ENCODE measurements at places on chromosomes 7 and 10. TPM values are rescaled to one million over a fixed set of nuclear protein-coding genes. Genes with fewer than 3 reads are reported as not detected.
A peak's percentile ranks its signal among the peaks of the same experiment; 100 is the strongest.

- no peak for DNase-seq
Observed at GRCh38 chr10:71392791-71393781, 3.6 kb upstream of the CDH23 start.

GRCh38 chr10:103333934-103334520 lies 16.9 kb downstream of the PCGF6 start:
- no peak for DNase-seq

- DNase-seq = no peak
Observed at GRCh38 chr10:82208726-82209125, 333.7 kb downstream of the NRG3 start.

DNA sequence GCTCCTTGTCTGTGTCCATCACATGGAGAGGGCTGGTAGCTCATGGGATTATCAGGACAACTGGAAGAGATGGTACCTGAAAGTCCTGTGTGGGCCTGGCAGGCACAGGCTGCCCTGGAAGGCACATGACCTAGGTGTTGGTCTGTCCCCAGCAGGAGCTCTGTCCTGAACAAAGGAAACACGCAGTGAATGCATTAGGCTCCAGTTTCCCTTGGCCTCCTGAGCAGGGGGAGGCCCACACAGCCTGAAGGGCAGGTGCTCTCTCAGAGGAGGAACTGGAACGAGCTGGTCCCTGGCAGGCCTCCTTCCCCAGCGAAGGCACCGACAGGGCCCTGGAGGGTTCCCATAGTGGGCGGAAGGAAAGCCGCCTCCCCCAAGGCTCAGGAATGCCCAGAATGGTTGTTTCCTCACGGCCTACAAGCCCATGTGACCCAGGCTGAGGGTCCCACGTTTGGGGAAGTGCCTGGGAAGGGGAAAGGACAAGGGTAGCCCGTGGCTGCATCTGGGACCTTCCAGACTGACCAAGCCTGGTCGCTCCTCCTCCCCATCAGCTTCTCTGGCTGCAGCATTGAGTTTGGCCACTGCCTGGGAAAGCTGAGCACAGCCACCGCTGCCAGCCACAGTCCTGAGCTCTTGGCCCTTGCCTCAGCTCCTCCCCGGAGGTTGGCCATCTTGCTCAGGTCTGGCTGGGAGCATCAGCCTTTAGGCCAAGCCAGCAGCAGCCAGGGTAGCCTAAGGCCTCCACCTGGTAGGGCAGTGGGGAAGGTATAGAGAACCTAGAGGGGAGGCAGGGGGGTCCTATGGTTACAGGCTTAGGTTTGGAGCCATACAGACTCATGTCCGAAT lies 21.8 kb downstream of the CXCL12 start:
- no peak for DNase-seq

DNA sequence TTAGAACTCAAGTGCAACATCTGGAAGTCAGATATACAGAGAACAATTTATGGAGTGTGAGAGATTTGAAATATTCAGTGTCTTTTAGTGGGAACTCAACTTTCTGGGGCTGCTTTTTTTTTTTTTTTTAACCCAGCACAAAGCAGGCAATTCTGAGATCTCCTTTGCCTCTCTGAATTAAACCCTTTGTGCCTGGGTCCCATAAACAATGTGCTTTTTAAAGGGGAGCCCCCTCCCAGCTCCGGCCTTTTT lies 146.8 kb downstream of the CELF2 start:
- no peak for DNase-seq

- DNase-seq = no peak
Observed at GRCh38 chr7:69374044-69374425, 224.2 kb upstream of the AUTS2 start.

- DNase-seq = no peak
Observed at GRCh38 chr7:15678653-15679052, 7.8 kb downstream of the MEOX2 start.

DNA sequence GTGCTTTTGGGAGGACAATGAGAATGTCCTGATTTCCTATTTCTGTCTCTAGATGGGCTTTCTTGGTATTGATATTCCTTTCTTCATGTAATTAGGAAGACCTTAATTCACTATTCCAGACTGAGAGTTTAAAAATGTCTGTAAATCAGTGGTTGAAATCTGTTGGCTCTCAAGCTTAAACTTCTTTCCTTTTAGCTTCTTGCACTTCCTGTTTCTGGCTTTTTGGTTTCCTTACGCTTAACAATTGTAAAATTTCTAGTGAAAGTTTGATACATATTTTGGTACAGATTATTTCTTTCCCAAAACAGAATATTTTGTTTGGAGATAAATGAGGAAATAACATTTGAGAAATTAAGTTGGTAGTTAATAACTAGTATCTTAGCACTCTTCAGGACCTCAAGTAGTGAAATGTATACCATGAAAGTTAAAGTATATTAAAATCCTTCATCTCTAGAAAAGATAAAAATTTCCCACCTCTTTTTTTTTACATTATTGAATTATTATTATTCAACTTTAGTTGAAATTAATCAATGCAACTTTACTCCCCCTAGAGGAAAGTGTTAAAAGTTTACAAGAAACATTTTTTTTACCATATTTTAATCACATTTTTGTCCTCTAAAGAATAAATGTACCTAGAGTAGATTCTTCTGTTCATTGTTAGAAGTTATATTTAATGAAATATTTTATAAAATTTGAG lies 137.2 kb downstream of the PHTF2 start:
- no peak for DNase-seq

DNA sequence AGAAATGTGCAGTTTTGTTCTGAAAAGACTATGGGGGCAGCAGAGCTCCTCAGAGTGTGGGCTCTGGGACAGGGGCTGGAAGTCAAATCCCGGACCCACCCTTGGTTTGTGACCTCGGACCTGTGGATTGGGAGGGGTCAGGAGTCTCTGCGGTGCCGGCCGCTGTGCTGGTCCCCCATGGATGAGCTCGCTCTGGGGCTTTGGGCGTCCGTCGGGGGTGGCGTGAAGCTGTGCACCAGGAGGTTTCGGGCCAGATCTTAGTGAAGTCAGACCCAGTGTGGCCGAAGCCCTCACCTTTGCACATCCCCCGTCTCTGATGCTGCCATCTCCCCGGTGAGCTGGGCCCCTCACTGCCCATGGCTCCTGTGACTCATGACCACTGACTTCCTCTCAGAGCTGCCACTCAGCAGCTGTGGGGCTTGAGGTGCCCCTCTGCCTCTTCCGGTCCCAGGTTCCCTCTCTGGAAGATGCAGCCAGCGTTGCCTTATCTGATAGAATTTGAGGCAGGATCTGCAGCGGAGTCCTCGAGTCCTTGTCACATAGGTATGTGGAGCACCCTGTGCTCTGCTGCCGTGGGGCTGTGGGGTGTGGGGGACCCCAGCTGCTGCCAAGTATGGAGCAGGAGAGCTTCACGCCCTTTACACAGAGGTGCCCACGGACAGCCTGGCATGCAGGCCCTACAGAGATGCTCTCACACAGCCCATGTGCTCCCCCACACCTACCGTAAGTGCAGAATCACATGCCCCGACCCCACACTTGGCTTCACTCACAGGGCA lies 11.4 kb upstream of the SCART1 start:
- no peak for DNase-seq

DNA sequence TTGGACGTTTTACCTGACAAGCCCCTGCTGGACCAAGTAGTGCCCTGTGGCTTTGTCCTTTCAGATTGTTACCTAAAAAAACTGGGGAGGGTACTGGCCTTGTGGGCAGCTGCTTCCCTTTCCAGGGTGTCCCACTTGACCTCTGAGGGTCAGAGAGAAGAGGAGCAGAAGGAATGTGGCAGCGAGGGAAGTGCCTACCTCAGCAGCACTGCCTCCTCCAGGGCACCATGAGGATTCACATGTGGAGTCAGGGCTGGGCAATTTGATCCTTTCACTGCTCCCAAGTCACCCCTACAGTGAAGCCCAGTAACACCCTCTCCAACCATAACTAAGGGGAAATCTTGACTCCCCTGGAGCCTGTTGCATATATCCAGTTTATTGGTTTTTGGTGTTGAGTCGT lies 64.6 kb downstream of the ITGB1 start:
- DNase-seq = no peak

DNA sequence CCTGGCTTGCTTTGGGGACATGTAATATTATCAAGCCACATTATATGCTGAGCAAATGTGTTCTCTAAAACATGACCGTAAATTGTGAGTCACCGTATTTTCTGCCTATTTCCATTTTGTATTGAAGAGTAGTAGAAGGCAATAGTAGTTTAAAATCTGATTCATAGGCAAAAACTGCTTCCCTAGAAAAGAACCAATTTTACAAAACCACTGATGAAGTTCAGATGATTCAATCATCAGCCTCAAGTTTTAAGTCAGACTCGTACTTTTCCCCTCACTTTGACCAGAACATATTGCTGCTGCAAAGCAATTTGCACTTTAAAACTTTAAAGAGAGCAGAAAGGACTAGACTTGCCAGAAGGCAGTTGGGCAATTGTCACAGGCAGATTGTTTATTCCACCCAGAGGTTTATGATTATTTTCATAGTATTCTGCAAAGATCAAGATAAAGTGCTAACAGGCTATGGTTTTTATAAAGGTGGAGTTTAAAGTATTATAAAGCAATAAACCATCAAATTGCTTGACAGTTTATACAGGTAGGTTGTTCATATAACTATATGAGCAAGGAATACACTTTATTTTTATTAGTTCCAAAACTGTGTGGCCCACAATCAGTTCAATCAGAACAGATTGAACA lies 168.2 kb downstream of the ETV1 start:
- no peak for DNase-seq

GRCh38 chr7:92421676-92422435 lies 25.4 kb upstream of the GATAD1 start:
- DNase-seq = no peak

- DNase-seq = no peak
Observed at GRCh38 chr7:70634071-70634470, 497.9 kb upstream of the GALNT17 start.

GRCh38 chr10:102399217-102400021 lies 3.9 kb downstream of the NFKB2 start:
- peak; percentile 42 for DNase-seq

DNA sequence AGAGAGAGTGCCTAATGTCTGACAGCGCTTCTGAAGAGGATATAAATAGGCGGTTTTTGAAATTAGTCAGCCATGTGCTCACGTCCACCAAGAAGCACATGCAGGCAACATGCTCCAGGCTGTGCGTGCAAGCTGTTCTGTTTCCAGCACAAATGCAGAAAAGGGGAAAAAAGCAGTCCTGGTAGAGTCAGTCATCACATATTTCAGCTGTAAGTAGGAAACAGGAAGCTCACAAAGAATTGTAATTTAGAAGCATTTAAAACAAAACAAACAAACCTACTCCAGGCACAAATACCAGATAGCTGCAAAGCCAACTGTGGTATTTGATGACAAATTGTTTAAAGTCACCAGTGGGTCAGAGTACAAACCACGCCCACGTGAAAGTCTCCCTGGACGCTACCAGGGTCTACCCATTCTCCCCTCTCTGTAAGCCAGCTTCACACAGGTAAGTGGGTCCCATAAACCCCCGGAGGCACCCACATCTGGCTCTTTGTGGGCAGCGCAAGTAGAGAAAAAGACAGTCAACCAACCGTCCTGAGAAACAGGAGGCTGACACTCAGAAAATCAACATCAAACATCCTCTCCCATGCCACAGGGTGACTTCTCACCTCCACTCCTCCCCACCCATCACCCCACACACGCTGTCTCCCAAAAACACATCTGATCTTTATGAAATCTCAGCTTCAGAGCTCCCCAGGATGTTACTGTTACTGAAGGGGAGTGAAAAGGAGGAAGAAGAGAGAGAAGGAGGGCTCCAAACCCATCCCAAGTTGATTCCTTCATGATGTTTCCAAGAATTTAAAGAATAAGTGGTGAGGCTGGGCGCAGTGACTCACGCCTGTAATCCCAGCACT lies 186.4 kb downstream of the FAM107B start:
- no peak for DNase-seq

- no peak for DNase-seq
Observed at GRCh38 chr7:25803117-25803887, 348.7 kb upstream of the NFE2L3 start.

DNA sequence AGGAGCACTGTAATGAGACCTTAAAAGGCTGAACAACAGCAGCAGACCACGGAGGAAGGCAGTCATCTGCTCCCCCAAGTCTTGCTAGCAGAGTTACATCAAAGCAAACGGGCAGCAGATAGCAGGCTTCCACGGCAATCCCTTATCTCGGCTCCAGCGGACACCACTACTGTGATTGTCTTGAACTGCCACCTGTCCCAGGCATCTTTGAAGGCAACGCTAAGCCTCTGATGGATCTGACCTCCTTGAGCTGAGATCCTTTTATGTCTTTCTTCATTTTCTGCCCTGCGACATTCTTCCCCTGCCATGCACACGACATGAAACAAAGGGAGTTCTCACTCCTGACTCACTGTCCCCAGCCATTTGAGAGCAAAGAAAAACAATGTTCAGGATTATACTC lies 111.7 kb downstream of the GLI3 start:
- no peak for DNase-seq

- no peak for DNase-seq
Observed at GRCh38 chr7:1502845-1503244, 1.3 kb downstream of the INTS1 start.

DNA sequence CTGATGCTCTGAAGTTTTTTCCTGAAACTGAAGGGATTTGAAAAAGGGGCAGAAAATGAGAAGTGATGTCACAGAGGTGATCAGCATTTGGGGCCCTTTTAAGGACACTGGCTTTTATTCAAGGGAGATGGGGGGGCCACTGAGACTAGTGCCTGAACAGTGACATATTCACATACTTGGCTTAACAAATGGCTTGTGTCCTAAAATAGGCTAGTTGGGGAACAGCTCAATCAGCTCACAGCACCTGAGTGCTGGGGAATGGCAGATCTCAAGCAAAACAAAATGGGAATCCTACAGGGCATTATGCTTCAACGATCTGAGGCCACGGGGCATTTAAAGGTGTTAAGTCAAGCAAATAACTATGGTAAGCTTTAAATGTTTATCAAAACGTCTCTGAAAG lies 90.1 kb downstream of the UBE2H start:
- no peak for DNase-seq

DNA sequence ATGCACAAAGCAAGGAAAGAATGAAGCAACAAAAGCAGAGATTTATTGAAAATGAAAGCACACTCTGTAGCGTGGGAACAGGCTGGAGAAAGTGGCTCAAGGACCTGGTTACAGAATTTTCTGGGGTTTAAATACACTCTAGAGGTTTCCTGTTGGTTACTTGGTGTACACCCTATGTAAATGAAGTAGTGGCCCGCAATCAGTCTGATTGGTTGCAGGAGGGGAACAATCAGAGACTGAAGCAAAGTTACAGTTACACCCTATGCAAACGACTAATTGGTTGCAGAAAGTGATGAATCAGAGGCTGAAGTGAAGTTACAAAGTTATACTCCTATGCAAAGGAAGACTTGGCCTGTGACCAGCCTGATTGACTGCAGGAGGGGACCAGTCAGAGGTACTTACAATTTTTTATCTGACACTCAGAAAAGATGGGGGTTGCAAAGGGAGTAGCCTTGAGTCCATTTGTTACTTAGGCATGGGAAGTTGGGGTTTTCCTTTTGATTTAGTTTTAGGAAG lies 3.6 kb upstream of the MTPN start:
- no peak for DNase-seq

The ZNF488 gene
- 1.4 TPM for polyA plus RNA-seq

The CRHR2 gene
- not detected for polyA plus RNA-seq

The RBM20 gene
- 0.04 TPM for polyA plus RNA-seq

The NKX1-2 gene
- 0.89 TPM for polyA plus RNA-seq

The ATRNL1 gene
- polyA plus RNA-seq = 0.06 TPM

The FKBP6 gene
- not detected for polyA plus RNA-seq

The DLX6 gene
- polyA plus RNA-seq = 0.05 TPM

The GIMAP4 gene
- polyA plus RNA-seq = 0.07 TPM

The SP8 gene
- polyA plus RNA-seq = 0.17 TPM

The FGL2 gene
- 0.01 TPM for polyA plus RNA-seq

The MALRD1 gene
- 0.01 TPM for polyA plus RNA-seq

The C10orf67 gene
- polyA plus RNA-seq = 0.07 TPM

The CTNNA3 gene
- 0.09 TPM for polyA plus RNA-seq

The MYOZ1 gene
- polyA plus RNA-seq = not detected

Measured in keratinocyte (primary cell).